ENCODE measurements at places on chromosomes 16 and 17.

DNA sequence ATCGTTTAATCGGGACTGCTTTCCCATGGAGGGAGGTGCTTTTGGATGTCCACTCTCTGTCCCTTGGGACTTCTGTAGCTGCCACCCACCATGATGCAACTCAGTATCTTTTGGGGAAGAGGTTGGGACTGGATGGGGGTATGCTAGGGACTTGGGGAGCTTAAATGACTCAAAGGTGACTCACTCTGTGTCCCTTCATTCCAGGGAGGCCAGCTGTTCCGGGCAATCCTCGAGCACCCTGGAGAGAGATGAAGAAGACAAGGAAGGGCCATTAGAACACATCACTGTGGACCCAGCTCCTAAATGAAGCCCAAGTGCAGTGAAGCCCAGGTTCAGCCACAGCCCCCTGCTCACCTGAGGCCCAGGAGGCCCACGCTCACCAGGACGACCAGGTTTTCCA is 4.6 kb downstream of the COL1A1 start:
- DNase-seq, result no peak

DNA sequence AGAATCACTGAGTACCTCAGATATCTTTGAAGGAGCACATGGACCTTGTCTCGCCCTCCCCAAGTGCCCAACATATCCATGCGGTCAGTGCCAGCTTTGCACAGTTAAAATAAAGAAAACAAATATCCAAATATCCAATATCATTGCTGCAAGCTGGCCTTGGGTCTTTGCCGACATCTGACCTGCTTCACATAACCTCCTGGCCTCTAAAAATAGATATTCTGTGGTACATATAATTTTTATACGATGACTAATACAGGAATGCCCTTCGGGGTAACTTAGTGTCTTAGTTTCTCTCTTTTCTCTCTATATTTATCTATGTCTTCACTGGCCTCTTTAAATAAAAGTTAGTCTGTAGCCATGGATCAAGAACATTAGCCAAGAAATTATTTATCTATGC is 67.8 kb downstream of the MAF start:
- no peak for DNase-seq

GRCh38 chr17:42924891-42925290 is 24.3 kb downstream of the G6PC1 start:
- no peak for DNase-seq

DNA sequence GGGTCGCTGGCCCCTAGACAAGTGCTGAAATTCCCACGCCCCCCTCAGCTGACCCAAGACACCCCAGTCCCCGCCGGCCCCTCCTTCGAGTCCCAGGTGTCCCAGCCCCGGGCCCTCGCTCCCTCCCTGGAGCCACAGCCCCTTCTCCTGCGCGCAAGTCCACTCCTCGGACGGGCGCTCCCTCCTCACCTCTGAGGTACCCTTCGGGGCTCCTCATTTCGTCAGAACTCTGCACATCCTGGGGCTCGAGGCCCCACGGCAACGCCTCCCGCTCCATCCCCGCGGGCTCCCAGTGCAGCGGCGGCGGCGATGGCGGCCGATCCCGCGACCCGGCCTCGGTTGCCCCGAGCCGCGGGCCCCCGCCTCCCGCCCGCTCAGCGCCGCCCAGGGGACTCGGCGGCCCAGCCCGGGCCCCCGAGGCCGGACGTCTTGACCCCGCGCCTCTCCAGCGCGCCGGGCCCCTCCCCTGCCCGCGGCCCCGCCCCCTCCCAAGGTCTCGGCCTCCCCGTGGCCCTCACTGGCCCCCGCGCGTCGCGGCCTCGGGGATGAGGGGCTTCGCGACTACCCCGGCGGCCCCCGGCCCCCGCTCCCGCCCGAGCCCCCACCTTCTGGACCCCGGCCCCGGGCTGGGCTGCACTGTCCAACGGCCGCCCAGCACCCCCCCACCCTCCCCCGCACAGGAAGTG is at the start of gene ZNF768:
Gene ZNF768 (minus strand): TSS at position 430 of the 686 bp plus-strand sequence. CDS start 153 bp downstream, at position 277.
- DNase-seq, result no peak

DNA sequence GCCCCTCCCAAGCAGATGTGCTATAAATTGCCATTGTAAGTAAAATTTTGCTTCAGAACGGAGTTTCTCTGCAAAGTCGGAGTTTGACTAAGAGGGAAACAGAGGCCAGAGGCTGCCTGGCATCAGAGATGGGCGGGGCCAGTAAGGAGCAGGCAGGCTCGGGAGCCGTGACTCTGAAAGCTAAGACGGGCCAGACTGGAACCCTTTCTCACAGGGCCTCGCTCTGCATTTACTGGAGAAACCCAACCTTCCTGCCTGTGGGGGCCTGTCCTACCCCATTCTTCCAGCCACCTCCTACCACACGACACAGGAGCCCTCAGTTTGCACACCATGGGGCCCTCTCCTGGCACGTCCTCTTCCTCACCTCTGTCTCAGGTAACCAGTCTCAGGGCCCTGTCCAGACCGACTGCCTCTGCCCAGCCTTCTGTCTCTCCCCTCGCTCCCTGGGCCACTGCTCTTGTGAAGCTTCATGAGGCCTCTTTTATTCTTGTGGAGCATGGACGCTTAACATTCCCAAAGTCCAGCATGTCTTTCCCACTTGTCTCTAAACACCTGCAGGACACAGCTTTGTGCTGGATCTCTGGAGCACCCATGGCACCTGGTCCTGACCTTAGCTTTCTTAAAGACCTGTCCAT is 48.4 kb upstream of the ACSF3 start:
- DNase-seq, result no peak

- DNase-seq, result no peak
Observed at GRCh38 chr16:6891496-6891895, 441.1 kb upstream of the RBFOX1 start.

DNA sequence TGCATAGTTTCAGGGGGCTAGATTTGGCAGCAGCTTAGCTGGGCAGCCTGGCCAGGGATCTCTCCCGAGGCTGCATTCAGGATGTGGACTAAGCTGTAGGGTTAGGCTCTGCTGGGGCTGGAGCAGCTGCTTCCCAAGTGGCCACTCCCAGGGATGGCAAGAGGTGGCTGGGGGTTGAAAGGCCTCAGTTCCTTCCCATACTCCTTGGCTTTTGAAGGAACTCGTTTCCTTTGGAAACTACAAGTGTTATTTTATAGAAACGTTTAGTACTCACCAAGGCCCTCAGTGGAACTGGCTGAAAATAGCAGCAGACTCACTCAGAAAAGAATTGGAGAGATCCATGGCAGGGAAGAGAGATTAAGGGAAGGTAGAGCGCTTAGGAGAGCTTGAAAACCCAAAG is 76.4 kb downstream of the WWP2 start:
- peak; percentile 25 for DNase-seq

- DNase-seq, result no peak
Observed at GRCh38 chr16:4064950-4065352, 51.3 kb downstream of the ADCY9 start.

GRCh38 chr16:23847948-23848347 is 12.2 kb downstream of the PRKCB start:
- no peak for DNase-seq

- DNase-seq, result no peak
Observed at GRCh38 chr17:50033316-50033715, 22.6 kb upstream of the ITGA3 start.

GRCh38 chr17:29661213-29661612 is 38.5 kb upstream of the CORO6 start:
- no peak for DNase-seq

- DNase-seq, result no peak
Observed at GRCh38 chr17:9226794-9227135, 205.5 kb downstream of the NTN1 start.

DNA sequence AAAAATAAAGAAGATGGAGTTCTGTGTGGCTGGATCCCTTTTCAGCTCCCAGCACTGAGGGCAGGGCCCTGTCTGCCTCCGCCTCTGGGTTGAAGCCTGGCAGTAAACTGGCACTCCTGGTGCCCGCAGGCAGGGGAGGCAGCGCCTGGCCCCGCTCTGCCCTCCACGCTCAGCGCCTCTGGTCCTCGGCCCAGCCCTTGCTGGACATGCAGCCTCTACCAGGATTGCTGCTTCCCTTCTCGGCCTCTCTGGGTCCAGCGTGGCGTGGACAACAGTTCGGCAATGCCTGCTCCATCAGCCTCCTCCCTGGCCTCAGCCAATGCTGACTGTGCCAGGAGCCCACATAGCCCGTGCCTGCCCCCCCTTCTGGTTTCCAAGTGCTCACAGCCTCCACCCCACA is 84.4 kb upstream of the CHMP6 start:
- no peak for DNase-seq

GRCh38 chr16:2092256-2092620 is 43.5 kb downstream of the PKD1 start:
- no peak for DNase-seq

DNA sequence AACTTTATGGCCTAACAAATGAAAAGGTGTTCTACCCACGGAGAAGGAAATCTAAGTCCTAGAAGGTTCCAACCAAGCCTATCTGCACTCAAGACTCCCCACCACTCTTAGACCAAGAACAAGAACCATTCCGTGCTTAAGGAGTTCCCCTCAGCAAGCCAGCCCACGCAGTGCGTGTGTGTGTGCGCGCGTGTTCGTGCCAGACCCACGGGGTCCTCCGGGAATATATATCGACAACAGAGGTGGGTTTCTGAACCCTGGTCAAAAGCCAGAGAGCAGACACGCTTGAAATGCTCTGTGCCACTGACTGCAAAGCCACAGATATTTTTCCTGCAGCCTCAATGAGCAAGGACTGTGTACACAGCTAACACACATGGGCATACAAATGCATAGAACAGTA is 70.7 kb downstream of the SLC39A11 start:
- no peak for DNase-seq

DNA sequence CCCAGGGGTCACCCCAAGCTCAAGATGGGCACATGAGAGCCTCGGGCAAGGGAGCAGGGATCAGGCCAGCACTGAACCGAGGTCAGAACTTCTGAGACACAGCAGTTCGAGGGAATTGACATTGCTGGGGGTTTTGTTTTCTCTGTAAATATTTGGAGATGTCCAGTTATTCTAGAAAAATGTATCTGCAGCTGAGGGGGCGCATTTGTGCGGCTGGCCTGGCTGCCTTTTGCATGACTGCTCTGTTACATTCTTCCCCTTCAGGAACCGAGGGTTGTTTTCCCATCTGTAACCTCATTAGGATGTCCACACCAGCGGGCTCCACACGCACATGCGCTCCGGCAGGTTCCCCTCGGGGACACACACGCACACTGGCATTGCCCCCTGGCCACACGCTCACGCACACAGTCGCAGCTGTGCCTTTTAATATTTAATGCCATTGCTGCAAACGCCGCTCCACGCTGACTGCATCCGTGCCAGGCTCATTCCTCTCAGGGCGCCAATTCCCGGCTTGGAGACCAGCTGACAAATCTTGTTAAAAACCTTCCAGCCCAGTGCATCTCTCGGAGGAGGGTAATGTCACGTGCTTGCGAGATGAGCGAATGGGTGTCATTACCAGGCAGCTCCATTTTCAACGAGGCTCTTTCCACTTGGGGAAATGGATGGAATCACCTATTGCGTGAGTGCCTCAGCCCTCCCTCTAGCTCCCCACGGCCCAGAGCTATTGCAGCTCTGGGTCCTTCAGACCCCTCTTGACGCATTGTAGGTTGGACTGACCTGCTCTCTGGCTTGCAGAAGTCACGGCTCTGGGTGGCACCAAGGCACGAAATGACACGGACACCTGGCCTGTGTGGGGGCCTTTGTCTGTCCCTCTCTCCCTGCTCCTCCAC is 13.1 kb downstream of the CCR7 start:
- DNase-seq, result peak; percentile 86

DNA sequence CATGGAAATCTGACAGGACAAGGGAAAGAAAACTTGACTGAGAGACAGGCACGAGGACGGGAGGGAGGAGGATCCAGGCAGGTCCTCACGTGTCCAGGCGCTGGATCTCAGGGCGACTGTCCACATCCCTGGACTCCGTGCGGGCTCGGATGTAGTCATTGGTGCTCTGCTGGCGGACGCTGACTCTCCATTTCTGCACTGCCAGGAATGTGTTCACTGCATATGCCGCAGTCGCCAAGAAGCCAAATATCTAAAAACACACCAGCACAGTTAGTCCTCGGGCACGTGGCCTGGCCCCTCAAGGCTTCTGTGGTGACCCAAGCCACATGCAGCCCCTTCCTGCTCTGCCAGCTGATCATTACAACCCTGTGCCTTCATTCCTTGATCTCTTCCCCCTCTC is 17.5 kb downstream of the CMTM3 start:
- DNase-seq, result no peak

- DNase-seq, result no peak
Observed at GRCh38 chr16:89409161-89409711, 81.1 kb downstream of the ANKRD11 start.
